ENCODE measurements at places on chromosomes 2 and 18.

DNA sequence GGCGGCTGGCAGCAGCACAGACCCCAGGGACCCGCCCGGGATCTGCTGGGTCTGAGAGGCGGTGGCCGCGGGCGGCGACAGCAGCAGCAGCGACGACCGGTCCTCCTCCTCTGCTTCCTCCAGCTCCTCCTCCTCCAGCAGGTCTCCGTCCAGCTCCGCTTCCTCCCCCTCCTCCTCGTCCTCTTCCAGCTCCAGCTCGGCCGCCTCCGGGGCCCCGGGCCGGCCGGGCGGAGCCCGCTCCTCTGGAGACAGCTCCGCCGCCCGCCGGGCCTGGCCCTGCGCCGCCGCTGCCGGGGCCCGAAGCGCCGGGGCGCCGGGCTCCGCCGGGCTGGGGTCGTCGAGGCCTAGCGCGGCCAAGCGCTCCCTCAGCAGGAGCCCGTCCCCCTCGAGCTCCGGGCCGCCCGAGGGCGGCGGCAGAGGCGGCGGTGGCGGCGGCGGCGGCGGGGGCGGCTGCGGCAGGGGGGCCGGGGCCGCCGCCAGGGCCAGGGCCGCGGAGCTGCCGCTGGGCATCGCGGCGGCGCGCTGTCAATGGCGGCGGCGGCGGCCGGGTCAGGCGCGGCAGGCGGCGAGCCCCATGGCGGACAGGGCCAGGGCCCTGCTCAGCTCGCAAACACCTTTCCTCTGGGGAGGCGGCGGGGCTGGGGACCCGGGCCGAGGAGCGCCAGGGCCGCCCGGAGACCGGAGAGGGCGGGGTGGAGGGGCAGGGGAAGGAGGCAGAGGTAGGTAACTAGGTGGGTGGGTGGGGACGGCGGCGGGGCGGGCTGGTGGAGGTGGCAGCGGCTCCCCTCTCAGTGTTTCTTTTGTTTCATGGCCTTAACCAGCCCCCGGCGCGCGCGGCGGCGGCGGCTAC is 445 bp downstream of the MEX3C start:
- peak; percentile 10 for DNase-seq

GRCh38 chr2:142536966-142537365 is 340.5 kb upstream of the KYNU start:
- no peak for DNase-seq

- DNase-seq, result no peak
Observed at GRCh38 chr2:26540306-26540705, 62.4 kb upstream of the OTOF start.

GRCh38 chr2:12277241-12278034 is 439.3 kb upstream of the TRIB2 start:
- DNase-seq, result no peak

DNA sequence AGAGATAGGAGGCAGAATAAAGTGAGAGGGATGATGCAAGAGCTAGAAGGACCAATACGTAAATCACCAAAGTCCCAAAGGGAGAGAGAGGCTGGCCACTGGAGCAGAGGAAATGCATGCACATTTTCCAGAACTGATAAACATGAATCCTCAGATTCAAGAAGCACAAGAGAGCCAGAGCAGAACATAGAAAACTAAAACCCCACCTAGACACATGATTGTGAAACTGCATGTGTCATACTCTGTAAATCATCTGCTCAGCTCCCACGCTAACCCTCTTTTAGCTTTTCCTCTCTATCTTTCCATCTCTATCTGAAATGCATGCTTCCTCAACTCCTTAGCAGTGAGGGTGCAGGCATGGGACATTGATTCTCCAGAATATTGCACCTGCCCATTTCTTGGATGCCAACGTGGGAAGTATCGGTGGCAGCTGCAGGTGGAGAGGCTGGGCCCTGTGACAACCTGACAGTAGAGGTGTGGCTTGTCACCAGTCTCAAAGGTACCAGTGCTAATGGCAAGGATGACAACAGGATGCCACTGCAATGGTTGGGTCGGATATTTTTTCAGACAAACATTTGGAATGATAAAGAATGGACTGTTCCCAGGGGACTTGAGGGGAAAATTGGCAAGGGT is 89.3 kb upstream of the OTOS start:
- DNase-seq, result no peak

GRCh38 chr2:238231251-238231793 is 8.5 kb downstream of the HES6 start:
- DNase-seq, result peak; percentile 59

GRCh38 chr2:101003278-101003775 is 1.2 kb downstream of the RPL31 start:
- no peak for DNase-seq

GRCh38 chr18:62485684-62486083 is 37.1 kb upstream of the ZCCHC2 start:
- no peak for DNase-seq

DNA sequence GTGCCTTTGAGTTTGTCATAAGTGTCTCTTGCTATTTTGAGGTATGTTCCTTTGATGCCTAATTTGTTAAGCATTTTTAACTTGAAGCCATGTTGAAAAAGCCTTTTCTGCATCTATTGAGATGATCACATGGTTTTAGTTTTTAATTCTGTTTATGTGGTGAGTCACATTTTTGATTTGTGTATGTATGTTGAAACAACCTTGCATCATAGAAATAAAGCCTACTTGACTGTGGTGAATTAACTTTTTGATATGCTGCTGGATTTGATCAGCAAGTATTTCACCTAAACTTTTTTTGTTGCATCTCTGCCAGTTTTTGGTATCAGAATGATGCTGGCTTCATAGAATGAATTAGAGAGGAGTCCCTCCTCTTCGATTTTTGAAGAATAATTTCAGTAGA is 469.7 kb downstream of the CDH2 start:
- DNase-seq, result no peak
